Renal pelvis (tissue), 12 donors: ENCODE measurements at places on chromosomes 5 and 9. TPM values are rescaled to one million over a fixed set of nuclear protein-coding genes. Genes with fewer than 3 reads are reported as not detected.

- DNase-seq = no peak
Observed at GRCh38 chr9:133521122-133522072, 3.4 kb downstream of the MYMK start.

DNA sequence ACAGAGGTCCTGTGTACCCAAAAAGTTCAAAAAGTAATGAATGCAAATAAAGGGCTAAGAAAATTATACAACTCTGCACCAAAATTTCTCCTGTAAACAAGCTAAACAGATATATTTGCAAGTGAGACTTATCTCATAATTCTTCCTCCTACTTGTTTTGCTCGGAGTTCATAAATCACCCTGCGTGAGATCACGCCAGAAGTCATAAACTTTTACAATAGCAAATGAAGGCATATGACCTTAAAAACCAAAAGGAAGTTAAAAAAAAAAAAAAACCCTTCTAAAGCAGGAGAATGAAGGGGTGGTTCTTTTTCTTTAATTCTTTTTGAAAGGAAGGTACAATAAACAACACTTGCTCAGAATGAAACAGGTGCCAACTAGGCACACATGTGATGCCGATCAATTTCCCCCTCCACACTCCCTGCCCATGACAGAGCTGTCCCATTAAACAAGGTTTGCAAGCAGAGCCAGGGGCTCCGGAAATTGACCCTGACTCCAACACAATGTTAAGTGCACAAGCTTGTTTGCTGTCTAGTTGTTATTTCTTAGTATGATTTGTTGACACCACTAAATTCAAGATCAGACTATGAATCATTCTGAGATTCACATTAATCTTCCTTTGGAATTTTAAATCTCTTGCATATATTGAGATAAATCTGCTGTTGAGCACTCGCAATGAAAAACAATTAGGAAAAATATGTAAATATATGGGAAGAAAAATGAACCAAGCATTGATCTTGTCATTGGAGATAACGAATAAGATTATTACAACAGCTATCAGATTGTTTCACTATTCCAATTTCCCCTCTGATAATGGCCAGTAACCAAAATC is 46.3 kb downstream of the DROSHA start:
- peak; percentile 46 for DNase-seq

- DNase-seq = peak; percentile 36
Observed at GRCh38 chr9:101235105-101235866, 149.5 kb downstream of the BAAT start.

The MYOZ3 gene
- 5.9 TPM for polyA plus RNA-seq

The TNFSF15 gene
- polyA plus RNA-seq = 8.0 TPM
